ENCODE measurements at places on chromosomes 1 and 21.
A peak's percentile ranks its signal among the peaks of the same experiment; 100 is the strongest.

DNA sequence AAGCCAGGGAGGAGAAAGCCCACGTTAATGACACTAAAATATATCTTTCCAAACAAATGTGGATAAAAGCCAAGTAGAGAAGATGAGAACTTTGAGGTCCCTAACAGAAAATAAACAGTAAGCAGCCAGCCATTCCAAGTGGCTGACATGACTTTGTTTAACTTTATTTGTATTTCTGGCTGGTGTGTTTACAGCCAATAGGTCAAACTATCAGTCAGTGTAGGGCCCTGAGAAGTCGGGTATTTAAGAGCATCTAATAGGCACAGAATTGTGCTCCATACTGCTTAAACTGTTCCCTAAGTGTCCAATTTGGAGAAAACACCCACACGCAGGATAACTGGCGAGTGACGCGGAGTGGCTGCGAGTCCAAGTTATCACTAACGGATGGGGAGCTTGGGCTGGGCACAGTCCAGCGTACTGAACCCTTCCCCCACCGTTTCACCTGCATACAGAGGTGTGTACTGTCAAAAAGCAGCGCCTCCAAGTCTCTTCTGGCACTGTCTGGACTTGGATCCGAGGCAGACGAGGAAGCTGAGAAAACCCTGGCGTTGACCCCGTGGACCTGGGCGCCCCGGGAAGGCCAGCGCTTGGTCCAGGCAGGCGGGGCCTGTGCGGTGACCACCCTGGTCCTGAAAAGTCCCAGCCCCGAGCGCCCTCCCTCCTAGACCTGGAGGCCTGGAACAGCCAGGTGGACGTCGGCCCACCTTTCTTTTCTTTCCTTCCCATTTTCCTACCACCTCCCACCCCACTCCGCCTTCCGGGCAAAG is 662 bp upstream of the LGALS8 start:
- no peak for DNase-seq

DNA sequence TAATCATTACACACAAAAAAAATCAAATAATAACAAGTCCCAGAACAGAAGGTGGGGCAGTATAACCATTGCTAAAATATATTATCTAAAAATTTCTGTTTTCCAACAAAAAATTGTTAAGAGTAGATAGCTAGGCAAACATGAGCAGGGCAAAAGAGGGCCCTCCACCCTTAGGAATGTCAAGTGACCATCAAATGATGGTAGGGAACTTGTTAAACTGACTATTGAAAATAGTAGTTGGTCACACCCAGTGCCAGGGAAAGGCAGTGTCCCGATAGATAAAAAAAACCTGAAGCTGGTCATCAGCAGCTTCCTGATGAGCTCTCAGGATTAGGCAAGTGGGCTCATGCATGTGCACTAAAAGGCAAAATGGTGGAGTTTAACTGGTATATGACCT is 18.4 kb upstream of the COP1 start:
- DNase-seq: no peak

DNA sequence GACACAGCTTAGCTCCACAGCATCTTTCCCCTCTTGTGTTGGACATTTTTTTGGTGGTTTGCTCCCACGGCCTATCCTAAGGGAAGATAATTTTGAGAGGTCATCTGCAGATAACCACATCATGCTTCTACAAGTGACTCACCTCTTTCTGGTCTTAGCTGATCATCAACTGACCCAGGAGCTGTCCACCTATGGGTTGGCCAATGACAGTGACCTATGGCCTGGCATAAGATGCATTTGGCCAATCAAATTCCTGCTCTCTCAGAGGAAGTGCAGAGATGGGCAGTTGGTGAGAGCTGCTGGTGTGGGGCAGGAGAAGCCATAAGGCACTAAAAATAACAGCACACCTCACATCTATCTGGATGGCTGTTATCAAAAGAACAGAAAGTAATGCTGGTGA is 100.0 kb upstream of the CLDN14 start:
- DNase-seq: no peak

GRCh38 chr1:18530587-18531502 is 50.1 kb downstream of the KLHDC7A start:
- no peak for DNase-seq

- no peak for DNase-seq
Measured at GRCh38 chr1:218538341-218538740, 193.2 kb downstream of the TGFB2 start.

DNA sequence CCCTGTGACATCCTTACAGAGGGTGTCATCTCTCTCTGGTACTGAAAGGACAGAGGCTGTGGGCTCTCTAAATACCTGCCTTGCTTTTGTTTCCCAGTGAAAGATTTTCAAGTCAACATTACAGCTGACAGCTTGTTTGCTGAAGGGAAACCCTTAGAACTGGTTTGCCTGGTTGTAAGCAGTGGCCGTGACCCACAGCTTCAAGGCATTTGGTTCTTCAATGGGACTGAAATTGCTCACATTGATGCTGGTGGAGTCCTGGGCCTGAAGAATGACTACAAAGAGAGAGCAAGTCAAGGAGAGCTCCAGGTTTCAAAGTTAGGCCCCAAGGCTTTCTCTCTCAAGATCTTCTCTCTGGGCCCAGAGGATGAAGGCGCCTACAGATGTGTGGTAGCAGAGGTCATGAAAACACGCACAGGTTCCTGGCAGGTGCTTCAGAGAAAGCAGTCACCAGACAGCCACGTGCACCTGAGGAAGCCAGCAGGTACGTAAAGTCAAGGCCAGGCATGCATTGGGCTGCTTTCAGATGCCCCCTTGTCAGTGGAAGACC is 11.8 kb downstream of the CD101 start:
- no peak for DNase-seq

DNA sequence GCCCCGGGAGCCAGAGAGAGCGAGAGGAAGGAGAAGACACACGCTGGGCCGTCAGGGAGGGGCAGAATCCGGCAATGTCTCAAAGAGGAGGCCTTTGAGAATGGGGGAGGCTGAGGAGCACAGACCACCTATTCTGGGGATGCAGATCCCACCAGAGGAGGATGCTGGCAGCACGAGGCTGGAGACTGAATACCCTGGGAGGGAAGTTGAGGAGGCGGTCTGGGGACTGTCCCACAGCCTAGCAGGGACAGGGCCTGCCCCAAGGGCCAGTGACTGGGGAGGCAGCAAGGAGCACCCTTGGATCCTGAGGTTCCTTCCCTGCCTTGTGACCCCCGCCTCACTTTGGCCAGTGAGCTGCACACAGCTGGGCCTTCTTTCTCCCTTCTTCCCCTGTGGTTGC is 49.2 kb downstream of the SLC37A1 start:
- DNase-seq: no peak

- no peak for DNase-seq
Measured at GRCh38 chr1:86712088-86712860, 7.9 kb downstream of the SH3GLB1 start.

DNA sequence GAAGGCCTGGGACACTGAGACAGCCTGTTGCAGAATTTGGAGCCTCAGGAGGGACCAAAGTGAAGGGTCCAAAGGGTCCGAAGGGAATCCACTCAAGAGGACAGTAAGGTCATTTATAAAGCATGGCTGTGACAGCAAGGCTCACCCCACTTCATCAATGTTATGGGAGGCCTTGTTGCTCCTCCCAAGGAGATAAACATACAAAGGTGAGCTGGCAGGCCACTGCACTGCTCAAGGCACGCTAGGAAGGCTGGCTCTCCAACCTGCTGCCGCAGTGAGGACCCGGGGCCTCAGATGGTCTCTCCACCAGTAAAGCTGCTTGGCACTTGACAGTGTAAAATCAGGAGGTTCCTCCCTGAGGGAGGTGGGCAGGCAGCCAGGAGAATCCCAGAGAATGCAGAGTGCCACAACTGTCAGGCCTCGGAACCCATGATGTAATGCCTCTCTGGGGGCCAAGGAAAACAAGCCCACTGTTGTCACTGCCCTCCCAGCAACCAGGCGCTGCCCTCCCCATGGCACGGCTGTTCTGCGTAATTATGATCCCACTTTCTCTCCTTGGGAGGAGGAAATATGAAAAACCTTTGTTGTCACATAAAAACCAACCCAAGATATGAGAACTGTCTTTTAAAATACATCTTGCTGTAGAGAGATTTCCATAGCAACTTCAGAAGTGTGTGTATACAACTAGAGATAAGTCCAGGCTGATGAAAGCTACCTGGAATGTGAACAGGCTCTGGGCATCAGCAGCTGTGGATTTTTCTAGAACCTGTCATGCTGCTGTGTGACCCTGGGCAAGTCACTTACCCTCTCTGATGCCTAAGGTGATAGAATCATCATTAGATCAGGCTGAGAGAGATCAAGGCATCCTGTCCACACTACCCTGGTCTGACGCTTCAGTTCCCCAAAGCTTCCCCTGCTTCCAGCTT is 102.5 kb downstream of the KCNN3 start:
- DNase-seq: no peak

- no peak for DNase-seq
Measured at GRCh38 chr1:67802565-67802964, 30.7 kb downstream of the GNG12 start.

DNA sequence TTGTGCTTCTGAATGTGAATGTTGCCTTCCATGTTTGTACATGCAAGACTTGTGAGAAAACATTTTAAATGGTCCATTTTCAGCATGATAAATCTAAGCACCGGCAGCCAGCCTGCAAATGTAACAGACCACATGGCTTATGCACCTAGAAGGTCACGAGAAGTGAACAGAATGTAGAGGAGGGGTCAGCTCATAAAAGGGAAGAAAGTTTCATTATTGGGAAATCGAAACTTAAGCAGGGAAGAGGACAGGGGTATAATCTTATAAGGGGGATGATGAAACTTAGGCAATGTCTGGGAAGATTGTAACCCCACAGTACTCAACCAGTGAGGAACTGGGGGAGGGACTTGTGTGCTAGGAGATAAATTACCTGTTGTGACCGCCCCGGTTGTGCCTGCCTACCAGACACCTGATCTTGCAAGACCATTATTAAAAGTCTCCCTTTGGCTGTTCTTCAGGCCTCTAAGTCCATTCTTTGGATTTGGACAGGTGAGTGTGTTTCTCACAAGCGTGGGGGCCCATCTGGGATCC is 37.7 kb upstream of the VN1R5 start:
- no peak for DNase-seq

GRCh38 chr1:78519446-78519845 is 28.7 kb downstream of the PTGFR start:
- no peak for DNase-seq

DNA sequence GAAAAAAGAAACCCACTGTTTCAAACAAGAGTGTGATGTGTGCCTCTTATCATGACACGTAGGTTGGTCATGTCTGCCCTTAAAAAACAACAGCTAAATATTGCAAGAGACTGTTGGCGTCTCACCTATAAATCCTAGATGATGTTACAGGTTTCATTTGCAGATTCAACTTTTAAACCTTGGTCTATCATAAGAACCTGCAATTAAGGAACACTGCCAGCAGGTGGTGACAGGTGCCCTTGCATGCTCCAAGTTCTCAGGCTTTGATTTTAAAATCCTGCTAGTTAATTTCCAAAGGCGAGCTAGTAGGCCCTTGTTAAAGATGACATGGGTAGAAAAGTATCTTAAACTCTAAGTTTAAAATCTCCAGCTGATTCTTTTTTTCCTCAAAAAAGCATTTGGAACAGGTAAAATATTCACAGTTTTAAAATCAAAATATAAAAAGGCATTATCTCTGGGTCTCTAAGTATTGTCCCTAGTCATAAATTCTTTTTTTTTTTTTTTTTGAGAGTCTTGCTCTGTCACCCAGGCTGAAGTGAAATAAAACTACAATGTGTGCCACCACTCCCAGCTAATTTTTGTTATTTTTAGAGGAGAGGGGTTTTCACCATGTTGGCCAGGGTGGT is 39.1 kb downstream of the CLSTN1 start:
- peak; percentile 59 for DNase-seq

GRCh38 chr1:14662116-14662515 is 63.6 kb downstream of the KAZN start:
- no peak for DNase-seq

GRCh38 chr1:94606471-94606870 is 64.9 kb upstream of the F3 start:
- no peak for DNase-seq

DNA sequence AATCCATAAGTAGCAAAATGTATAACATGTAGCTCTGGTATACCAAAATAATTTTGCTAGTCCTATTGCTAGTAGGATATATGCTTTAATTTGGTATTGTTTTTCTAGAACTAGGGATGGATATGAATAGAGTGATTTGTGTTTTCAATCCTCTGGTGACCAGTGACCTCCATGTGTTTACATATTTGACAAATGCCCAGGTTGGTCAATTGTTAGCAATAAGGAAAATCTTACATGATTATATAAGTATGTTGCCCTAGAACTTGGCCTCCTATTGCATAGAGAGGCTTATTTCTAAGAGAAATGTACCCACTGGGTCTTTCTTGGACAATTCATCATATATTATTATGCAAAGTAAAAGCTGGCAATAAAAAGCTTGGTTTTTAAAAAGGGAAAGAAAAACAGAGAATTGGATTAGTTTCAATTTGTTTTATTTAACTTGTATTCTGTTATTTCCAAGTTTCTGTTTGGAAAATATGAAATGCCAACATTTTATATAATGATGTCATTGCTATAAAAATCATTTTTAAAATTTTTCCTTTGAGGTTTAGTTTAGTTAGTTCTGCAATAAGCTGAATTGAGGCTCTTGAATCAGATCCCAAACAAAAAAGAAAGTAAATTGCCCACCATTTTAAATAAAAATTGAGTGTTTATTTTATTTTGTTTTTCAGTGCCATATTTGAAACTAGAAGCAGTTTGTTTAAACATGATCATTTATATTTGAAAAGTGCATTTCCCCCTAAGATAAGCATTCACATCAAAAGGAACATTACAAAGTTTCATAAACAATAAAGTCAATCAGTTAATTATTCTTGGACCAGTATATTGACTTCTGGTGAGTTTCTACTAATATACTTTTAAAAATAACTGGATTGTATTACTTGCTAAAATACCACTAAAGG is 210.9 kb downstream of the ZC3H11B start:
- DNase-seq: no peak

GRCh38 chr1:203036537-203036936 is 10.2 kb downstream of the PPFIA4 start:
- no peak for DNase-seq

DNA sequence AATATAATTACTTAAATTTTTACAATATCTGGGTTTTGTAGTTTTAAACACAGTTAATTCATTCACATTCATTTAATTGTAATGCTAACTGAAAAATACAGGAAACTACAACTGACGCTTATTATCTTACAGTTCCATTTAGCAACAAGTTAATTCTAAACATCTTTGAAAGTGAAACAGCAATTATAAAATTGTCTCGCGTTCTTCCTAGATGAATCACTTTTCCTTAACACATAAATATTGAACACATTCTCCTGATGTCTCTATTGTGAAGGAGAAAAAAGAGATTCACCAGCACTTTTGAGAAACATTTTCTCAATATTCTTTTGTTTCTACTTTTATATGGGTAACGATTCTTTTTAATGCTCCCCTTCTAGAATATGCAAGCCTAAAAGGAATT is 6.4 kb downstream of the PTGFR start:
- DNase-seq: no peak

GRCh38 chr21:38206646-38207045 is 50.1 kb upstream of the KCNJ15 start:
- DNase-seq: no peak

- DNase-seq: no peak
Measured at GRCh38 chr21:45580181-45580575, 37.9 kb upstream of the SLC19A1 start.

All from stimulated activated CD4-positive, alpha-beta T cell treated with anti-CD3 and anti-CD28 coated beads, Interleukin-4, amount 100 ng/mL, for 1 hour (primary cell).